ENCODE measurements at places on chromosomes 7 and 10.

- DNase-seq: no peak
These were observed 90.9 kb downstream of the HIP1 start for GRCh38 chr7:75647709-75648438.

DNA sequence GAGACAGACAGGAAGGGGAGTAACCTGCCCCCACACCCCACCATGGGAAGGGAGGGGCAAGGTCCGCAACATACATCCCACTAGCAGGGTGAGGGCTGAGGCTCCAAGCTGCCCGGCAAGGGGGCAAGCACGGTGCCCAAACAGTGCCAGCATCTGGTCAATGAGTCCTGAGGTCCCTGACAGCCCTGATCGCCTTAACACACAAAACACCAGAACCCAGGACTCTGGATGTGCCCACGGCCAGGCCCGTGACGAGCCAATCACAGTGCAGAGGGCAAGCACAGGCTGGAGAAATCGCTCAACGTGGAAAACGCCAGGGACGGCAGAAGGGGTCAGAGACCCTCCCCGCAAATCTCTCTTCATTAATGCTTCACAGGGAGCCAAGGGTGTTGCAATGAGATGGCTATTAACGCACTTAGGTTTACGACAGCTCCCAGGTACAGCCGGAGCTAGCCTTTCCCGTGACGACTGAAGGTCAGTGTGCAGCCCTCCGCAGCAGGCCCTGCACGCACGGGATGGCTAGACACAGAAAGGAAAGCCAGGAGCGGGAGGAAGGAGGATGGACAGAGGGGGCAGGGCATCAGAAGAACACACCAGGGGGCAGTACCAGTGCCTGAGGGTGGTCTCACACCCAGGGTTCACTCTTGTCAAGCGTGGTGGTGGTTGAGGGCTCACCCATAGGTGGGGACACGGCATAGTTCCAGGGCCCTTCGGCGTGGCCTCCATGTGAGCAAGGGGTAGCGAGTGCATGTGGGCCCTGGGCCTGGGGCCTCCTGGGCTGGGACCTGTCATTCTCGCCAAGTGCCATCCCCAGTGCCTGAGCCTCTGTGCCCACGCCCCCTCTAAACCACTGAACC is 220.5 kb downstream of the MAD1L1 start:
- no peak for DNase-seq

- no peak for DNase-seq
These were observed 19.0 kb upstream of the TMEM26 start for GRCh38 chr10:61472090-61472674.

DNA sequence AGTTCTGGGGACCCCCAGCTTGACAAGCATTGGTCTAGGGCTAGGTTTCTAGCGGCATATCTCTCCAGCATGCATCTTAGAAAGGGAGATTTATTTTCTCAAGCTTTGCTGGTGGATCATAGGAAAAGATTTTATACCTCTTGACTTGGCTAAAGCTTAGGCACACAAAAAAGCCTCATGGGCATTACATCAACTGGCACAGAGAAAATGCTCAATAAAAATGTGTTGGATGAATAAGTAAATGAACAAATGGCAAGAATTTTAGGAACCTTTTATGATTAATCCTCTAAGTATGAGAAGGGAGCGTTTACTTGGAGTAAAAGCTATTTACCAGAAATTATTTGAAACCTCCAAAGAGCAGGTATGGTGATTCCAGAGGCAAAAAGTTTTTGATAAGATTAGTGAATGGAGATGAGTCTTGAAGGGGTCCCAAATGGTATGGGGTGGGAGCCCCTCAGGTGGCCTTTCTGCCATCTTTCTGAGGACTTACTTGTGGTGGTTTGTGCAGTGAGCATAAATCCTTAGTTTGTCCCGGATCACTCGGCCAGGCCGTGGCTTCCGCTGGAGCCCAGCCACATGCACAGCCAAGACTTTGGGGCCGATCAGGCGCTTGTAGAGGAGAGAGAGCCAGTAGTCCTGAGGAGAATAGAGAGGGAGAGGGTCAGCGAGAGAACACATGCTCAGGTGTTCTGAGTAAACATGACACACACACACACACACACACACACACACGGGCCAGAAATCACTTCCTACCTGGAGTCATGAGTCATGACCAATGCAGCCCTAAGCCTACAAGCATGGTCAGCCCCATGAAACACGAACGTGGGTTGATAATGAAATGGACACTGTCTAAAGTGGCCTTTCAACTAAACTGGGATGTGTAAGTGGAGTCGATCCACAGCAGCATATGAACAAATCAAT is 43.1 kb upstream of the HPS1 start:
- DNase-seq: no peak

GRCh38 chr7:107119376-107120105 is 49.3 kb upstream of the HBP1 start:
- DNase-seq: no peak

DNA sequence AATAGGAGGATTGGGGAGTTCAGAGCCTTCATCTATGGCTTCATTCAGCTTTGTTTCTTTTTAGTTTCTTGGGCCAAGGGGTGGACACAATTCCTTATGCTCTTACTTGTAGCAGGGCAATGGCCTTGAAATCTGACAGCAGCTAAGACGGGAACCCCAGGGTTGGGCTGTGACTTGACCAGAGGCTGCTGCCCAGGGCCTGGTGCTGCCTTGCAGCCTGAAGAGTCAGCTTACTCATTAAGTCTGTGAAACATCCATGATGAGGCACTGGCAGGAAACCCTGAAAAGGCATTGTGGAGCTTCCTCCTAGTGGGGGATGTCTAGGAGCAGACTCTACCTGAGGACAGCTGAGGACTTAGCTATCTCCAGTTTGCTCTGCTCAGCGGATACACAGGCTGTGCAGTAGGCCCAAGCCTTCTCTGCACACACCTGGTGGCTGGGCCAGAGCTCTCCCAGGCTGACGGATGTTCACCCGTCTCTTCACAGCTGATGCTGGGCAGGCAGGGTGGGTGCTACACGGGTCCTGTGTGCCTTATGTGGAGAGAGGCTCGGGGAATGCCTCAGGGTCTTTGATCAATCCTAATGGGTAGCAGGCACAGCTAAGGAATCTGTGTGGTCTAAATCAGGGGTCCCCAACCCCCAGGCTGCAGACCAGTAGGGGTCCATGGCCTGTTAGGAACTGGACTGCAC is 17.8 kb downstream of the CXCL12 start:
- no peak for DNase-seq

- DNase-seq: no peak
These were observed 187.4 kb upstream of the AGR3 start for GRCh38 chr7:17069146-17069545.

GRCh38 chr7:135913404-135913803 is 63.8 kb downstream of the MTPN start:
- no peak for DNase-seq

DNA sequence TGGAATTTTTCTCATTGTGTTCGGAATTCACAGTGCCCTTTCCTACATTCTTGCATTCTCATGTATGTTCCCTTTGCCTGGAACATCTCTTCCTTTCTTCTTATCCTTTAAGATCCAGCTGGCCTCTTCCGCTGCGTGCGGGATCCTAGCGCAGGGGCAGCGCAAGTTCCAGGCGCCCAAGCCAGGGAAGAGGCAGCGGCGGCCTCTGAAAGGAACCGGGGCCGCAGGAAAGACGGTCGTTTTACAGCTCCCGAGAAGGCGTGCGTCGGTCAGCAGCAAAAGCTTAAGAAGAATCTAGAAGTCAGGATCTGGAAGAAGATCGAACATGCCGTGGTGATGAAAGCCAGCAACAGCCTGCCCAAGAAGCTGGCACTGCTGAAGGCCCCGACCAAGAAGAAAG is 28.0 kb downstream of the ADRA2A start:
- DNase-seq: no peak

- DNase-seq: no peak
These were observed 116.3 kb downstream of the WDFY4 start for GRCh38 chr10:48801001-48801421.

DNA sequence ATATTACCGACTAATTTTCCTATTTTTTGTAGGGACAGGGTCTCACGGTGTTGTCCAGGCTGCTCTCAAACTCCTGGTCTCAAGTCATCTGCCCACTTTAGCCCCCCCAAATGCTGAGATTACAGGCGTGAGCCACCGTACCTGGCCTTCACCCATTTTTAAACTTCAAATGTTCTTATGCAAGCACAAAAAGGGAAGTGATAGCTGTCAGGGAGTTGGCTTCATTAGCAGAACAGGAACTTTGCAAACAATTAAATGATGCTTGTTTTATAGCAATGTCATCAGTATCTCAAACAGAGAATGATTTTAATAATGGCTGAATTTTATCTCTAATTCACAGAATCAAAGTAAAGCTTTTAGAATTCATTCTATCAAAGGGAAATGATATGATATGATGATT is 49.8 kb upstream of the FAM171A1 start:
- no peak for DNase-seq

DNA sequence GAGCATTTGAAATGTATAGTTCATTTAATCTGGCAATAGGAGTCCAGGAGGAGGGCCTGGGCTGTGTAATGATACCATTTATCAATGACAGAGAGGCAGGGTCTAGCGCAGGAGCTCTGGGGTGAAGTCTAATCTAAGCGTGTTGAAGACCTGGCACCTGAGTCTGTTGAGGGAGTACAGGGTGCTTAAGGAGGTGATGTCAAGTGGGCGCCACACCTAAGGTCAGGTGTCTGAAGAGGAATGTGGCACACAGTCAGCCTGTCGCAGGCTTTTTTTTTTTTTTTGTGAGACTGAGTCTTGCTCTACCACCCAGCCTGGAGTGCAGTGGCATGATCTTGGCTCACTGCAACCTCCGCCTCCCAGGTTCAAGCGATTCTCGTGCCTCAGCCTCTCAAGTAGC is 2.3 kb downstream of the LLCFC1 start:
- DNase-seq: no peak
